AG09309 (cell line): ENCODE measurements at places on chromosomes 3 and 15.

- no peak for DNase-seq
Measured at GRCh38 chr15:39961051-39961450, 27.1 kb downstream of the EIF2AK4 start.

GRCh38 chr3:107806536-107806935, 283.8 kb downstream of the BBX start:
- DNase-seq: no peak

- DNase-seq: no peak
Measured at GRCh38 chr15:48677821-48678220, 32.3 kb upstream of the FBN1 start.

DNA sequence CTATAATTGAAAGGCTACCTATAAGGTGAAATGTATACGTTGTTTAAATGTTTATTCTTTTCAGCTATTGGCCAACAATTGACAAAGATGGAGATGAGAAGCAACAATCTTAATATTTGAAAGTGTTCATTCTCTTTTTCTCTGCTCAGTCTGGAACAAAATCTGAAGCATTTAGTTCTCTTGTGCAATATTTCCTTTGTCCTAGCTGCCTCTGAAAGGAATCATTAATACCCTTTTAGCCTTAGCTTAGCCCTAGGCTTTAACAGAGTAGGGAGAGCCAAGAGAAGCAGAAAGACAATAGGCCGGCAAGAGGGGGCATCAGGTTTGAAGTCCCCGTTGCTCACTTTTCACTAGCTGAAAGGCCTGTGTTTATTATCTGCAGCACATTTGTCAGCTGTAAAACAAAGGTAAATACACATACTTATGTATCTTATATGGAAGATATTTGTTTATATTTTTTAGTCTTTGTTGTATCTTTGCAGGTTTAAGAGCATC, 422.5 kb upstream of the SEMA6D start:
- no peak for DNase-seq
